ENCODE measurements at places on chromosomes 12 and 14.

DNA sequence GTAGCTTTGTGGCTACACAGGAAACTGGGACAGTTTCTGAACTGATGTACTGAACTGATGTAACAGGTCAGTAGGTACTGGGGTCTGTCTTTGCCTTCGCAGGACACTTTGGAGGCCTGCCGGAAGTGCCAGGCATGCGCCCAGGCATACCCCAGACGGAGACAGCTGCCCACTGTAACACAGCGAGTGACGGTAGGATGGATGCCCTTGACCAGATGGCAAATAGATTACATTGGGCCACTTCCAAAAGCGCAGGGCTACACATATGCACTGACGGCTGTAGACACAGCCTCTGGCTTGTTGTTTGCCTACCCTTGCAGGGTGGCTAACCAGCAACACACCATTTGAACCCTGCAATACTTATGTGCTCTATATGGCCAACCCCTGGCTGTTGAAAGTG, 94.1 kb upstream of the TMPO start:
- no peak for DNase-seq

GRCh38 chr14:65282896-65283253, 129.7 kb upstream of the FUT8 start:
- DNase-seq: no peak

GRCh38 chr12:75137896-75138295, 71.7 kb downstream of the KCNC2 start:
- DNase-seq: no peak

DNA sequence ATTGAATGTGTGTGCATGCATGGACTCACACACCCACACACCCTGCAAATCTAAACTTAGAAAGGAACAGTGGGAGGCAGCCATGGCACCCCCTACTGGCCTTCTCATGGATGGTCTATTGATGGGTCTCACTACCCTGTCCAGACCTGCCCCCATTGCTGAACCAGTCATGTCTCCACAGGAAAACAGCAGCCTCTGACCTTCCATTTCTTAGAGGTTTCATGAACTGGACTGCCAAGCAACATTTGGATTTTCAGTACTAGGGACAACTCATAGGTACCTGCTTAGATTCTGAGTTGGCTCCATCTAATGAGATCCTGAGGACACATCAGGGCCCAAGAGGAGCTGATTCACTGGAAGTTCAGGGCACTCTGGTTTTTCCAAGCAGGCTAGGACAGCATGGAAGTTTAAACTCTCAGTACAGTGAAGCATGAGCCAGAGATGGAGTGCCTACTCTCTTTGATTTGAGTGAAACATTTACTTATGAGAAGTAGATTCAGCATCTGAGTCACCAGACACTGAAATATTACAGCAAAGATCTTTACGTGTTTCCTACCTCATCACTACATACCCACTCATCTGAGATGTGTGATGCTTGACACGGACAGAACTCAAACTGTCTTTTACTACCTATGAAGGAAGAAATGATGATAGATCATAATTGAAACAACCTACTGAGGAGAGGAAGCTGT, 98.9 kb upstream of the PLEKHG7 start:
- DNase-seq: no peak

DNA sequence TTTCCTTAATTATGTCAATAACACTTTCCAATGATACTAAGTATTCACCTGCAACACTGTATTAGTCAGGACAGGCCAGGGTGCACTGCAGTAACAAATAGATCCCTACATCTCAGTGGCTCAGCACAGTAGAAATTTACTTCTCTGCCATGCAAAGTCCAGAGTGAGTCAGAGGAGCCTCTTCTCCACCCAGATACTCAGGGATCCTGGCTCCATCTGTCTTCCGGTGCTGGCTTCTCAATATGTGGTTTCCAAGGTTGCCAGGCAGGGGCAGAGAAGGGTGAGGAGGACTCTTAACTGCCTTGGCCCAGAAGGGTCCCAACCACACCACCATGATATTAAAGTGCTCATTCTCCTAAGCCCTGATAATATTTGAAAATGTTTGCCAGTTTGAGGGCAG, 47.8 kb downstream of the ADGRD1 start:
- DNase-seq: no peak

GRCh38 chr14:33390335-33390734, 451.7 kb downstream of the NPAS3 start:
- no peak for DNase-seq

- no peak for DNase-seq
Measured at GRCh38 chr12:5295996-5296395, 135.9 kb upstream of the NTF3 start.

DNA sequence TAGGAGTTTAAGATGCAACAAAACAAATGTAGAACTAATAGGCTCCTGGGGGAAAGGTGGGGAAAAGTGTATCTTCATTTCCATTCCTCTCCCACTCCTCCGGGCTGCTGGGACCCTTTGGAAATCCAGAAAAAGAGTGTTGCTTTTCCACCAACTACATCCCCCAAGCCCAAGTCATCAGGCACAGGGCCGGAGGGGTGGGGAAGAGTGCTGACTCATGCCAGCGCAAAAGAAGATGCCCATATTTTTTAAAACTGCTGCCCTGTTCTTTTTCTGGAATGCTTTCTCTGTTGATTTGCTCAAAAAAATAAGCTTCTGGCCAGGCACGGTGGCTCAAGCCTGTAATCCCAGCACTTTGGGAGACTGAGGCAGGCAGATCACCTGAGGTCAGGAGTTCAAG, 70.9 kb downstream of the TBK1 start:
- DNase-seq: no peak

DNA sequence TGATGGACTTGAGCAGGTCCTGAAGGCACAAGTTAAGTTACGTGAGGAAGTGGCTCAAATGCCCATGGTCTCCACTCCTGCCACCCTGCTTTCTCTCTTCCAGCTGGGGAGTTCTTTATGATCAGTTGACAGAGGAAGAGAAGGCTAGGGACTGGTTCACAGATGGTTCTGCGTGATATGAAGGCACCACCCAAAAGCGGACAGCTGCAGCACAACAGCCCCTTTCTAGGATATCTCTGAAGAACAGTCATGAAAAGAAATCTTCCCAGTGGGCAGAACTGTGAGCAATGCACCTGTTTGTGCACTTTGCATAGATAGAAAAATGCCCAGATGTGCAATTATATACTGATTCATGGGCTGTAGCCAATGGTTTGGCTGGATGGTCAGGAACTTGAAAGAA, 162.4 kb upstream of the FSCB start:
- no peak for DNase-seq

- peak; percentile 10 for DNase-seq
Measured at GRCh38 chr12:3962631-3963483, 89.7 kb upstream of the PARP11 start.

DNA sequence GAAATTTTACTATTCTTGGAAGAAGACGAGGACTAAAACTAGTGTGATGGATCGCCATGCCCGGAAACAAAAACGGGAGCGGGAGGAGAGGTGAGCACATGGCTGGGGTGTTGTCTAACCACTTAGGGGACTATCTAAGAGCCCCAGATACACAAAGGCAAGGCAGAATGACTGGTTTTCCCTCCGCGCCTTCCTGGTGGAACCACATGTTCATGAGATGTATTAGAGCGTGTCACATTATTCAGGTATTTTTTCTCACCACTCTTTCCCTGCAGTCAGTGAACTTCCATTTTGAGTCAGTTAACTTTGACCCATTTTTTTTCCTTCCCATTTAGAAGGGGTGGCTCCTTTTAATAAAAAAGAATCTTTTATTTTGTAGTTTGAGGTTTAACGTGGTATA, 68.8 kb upstream of the TRAF3 start:
- no peak for DNase-seq

DNA sequence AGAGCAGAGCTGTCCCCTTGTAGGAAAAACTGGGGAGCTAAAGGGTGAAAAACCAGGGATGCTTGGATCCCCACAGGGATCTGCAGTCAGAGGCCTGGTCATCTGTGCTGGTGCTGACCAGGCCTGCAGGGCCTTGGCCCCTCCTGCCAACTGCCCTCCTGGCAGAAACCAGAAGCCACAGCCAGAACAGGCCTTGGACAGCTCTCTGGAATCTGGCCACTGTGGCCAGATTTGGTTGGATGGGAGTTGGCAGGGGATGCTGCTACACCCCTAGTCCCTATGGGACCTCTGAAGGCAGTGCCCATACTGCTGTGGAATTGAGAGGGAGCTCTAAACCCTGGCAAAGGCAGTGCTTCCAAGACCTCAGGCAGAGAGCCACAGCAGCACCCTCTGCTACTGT, 9.2 kb upstream of the GPX2 start:
- no peak for DNase-seq

DNA sequence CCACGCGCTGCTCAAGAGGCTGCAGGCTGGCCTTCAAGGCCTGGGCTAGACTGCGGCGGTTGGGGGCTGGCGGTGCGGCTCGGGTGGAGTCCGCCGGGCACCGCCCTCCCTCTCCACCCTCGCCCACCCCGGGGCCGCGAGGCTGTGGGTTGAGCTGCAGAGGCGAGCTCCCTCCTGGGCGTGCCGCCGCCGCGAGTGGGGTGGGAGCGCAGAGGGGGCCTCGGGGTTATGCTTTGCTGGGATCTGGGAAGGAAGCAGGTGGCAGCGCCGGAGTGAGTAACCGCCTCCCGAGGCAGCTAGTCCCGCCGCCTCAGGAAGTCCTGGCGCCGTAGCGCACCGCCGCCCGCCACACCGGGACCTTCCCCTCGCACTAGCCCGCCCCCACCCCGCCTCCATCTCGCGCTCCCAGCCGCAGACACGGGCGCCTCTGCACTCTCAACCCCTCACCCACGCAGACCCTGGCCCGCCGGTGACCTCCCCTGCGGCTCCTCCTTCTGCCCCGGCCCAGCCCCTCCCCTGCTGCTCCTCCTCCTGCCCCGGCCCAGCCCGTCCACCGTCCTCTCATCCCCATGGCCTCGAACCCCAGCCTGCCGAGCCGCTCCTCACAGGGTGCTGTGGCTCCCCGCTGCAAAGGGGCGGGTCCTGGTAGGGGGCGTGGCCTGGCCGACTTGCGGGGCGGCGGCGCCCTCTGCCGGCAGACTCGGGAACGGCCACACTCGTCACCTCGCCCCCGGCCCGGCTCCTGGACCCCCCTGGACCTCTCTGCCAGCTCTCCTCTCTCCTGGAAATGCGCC, 16.6 kb downstream of the TAMALIN start:
- DNase-seq: peak; percentile 60

GRCh38 chr14:69036757-69037506, 57.8 kb upstream of the ACTN1 start:
- no peak for DNase-seq

GRCh38 chr14:32073537-32074189, 3.4 kb upstream of the ARHGAP5 start:
- DNase-seq: peak; percentile 58

- no peak for DNase-seq
Measured at GRCh38 chr12:91704446-91704845, 441.2 kb downstream of the BTG1 start.

GRCh38 chr12:54017878-54018467, 9.2 kb downstream of the HOXC8 start:
- DNase-seq: peak; percentile 93

DNA sequence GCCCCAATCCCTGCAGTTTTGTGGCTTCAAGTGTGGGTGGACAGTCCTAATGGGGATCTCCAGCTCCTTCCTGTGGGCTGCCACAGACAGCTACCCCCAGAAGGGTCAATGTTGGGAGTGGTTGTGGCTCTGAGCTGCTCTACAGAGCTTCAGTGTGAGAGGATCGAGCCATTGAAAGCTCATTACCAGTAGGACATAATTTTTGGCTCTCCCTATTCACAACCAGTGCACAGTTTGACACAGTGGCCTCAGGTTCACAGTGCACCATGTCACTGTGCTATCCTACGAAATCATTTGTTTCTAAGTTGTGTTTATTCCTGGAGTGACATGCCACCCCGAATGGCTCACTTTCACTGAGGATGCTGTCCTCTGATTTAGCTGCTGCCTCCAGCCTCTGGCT, 22.8 kb downstream of the TMBIM6 start:
- no peak for DNase-seq

DNA sequence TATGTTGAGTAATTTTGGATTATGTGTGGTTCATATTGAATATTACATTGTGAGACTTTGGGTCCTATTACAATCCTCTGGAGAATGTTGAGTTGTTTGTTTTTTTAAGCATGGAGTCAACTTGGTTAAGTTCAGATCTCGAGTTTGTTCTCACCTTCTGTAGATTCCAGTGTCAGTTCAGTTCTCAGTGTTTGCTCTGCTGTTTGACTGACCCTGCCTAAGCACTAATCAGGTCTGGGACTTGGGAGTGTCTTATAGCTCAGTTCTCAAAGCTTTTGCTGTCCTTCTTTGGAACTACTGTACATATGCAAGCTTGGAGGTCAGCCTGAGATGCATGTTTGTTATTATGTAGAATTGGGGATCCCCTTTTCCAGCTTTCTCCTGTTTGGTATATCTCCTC, 63.1 kb downstream of the DIP2B start:
- DNase-seq: no peak

- DNase-seq: no peak
Measured at GRCh38 chr12:76189851-76190250, 105.4 kb upstream of the NAP1L1 start.

DNA sequence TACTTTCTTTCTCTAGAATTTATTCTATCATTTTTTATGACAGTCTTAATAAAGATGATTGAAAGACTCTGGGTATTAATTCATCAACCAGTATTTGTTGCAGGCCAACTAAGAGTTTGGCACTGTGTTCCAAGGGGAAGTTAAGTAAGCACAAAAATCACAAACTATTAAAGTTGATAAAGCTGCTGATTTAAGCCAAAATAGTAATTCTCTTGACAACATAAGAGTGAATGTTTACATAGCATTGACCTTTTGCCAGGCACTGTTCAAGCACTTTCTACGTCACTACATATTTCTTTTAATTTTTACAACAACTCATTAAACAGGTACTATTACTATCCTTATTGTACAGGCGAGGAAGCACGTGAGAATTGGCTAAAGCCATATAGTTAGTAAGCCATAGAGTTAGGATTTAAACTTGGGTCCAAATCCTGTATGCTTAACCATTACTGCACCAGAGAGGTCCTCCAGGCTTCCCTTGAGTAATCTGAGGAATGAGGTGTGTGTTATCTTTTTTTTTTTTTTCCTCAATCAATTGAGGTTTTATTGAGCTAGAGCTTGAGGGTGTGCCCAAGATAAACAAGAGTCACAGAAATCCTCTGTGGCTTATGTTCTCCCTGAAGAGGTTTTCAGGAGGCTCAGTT, 1009.6 kb downstream of the DIO2 start:
- DNase-seq: no peak

GRCh38 chr12:95547522-95548055, 3.7 kb downstream of the USP44 start:
- peak; percentile 4 for DNase-seq

- no peak for DNase-seq
Measured at GRCh38 chr14:41137741-41138140, 468.9 kb upstream of the LRFN5 start.

GRCh38 chr14:104708606-104709268, 15.3 kb upstream of the ADSS1 start:
- DNase-seq: peak; percentile 67

Measured in SJSA1 (cell line).